HFFc6 (cell line): ENCODE measurements at places on chromosomes 7 and 10. TPM values are rescaled to one million over a fixed set of nuclear protein-coding genes. Genes with fewer than 3 reads are reported as not detected.

The PRRT4 gene
- total RNA-seq: not detected in 3 replicates

The PAPSS2 gene
- 458 to 630 TPM (median 474 TPM) in 3 replicates for total RNA-seq

The IL15RA gene
- 1.4 to 3.0 TPM (median 1.9 TPM) in 3 replicates for total RNA-seq

The SPAG6 gene
- not detected in 2 replicates for total RNA-seq

The CALHM2 gene
- 42.0 to 45.4 TPM (median 44.1 TPM) in 3 replicates for total RNA-seq

The SORBS1 gene
- 0.26 and 0.42 TPM in 2 replicates for total RNA-seq

The MICALL2 gene
- 15.6 to 21.6 TPM (median 16.3 TPM) in 3 replicates for total RNA-seq

The GJD4 gene
- total RNA-seq: not detected in 3 replicates

The TBC1D12 gene
- 4.9 to 6.2 TPM (median 5.2 TPM) in 3 replicates for total RNA-seq

The ZNF107 gene
- total RNA-seq: 2.9 and 3.5 TPM in 2 replicates

The SYT15 gene
- 0.68 to 3.3 TPM (median 0.94 TPM) in 3 replicates for total RNA-seq
